Stomach (tissue), 19 donors: ENCODE measurements at places on chromosomes 3 and 15. TPM values are rescaled to one million over a fixed set of nuclear protein-coding genes. Genes with fewer than 3 reads are reported as not detected.

KLHL40 gene
- polyA plus RNA-seq = 2.0 TPM

CLPX gene
- 11.1 TPM for polyA plus RNA-seq

GOLGA8R gene
- 0.61 TPM for polyA plus RNA-seq

PTX3 gene
- polyA plus RNA-seq = 1.2 TPM

LRRIQ4 gene
- not detected for polyA plus RNA-seq

DNA sequence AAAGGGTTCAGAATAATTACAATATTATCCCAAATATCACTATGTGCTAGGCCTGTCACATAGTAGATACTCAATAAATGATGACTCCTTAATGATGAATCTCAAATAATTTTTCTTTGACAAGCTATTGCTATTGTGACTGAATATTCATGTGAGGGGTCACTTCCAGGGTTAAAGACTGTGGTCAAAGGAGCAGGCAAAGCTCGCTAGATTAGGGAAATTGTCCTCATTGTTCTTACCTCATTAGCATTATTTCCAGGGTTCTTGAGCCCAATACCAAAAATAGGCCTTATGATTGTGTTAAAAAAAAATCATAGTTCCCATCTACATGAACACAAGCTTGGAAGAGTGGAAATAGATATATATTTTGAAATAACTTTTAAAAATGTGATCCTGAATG is 252.2 kb downstream of the GAP43 start:
- no peak overlapping the region for H3K27ac ChIP-seq
- H3K36me3 ChIP-seq = no peaks in the 10 kb centered on the region
- DNase-seq = no peak
- H3K4me1 ChIP-seq = no peaks in the 10 kb centered on the region
- H3K4me3 ChIP-seq = no peak overlapping the region

DNA sequence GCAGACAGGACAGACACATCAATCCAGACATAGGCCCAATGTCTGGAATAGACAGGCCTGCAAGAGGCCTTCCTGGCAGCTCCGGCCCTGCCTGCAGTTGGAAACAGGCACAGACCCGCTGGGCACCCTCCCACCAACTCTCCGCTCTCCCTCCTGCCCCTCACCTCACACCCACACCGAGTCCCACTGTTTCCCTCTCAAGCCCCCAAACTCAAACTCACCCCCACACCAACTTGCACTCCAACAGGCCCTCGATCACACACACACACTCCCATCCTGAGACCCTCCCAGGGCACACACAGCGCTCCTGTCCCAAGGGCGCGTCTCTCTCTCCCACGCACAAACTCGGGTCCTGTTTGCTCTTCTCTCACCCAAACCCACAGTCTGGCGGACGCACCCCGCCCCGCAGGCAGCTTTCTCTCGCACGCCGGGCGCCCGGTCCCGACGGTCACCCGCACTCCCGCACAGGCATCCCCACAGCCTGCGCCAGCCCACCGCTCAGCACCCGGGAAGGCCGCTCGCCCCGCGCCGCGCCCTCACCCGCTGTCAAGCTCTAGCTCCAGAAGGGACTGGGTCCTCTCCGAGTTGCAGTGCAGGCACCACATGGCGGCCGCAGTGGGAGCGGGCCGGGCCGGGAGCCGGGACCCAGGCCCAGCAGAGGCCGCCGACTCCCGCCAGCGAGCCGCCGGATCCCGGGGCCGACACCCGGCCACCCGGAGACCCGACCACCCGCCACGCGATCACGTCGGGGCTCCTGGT is 106.2 kb downstream of the IQSEC1 start:
- no peaks in the 10 kb centered on the region for H3K36me3 ChIP-seq
- peak overlapping the region; percentile 92 for H3K4me3 ChIP-seq
- H3K4me1 ChIP-seq = peaks cover 62% of the 10 kb centered on the region
- H3K27ac ChIP-seq = peak overlapping the region; percentile 89
- peak; percentile 51 for DNase-seq

DNA sequence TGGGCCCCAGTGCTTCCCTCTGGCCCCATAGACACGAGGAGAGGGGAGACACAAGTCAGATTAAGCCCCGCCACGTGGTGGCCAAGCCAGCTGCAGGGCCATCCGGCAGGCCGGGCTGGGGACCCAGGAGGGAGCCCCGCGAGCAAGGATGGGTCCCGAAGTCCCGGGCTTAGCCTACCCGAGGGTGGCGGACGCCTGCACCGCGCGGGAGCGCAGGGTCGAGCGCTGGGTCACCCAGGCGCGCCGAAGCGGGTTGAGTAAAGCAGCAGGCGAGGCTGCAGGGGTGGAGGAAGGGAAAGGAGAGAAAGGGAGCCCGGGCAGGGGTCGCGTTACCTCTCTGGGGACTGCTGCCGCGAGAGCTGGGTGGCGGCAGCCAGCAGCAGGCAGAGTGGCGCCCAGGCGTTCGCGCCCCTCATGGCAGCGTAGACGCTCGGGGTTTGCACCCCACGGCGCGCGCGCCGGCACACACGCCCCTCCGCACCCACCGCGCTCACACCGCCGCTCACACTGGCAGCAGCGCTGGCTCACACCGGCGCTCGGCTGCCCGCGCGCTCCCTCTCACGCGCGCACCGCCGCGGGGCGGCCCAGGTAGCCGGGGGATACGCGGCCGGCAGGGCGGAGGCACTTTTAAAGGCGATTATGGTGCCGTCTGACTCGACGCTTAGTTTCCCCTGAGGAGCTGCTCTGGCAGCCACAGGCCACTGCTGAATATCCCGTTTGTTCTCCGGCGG is at the start of gene PCOLCE2:
Gene PCOLCE2 (minus strand): TSS at position 603 of the 731 bp plus-strand sequence. CDS start 187 bp downstream, at position 416.
- peak within 1 kb of the TSS; percentile 73 for H3K4me3 ChIP-seq
- DNase-seq = peak; percentile 75
- H3K27ac ChIP-seq = no peak within 1 kb of the TSS
- H3K36me3 ChIP-seq = no peaks in the 10 kb centered on the region

DNA sequence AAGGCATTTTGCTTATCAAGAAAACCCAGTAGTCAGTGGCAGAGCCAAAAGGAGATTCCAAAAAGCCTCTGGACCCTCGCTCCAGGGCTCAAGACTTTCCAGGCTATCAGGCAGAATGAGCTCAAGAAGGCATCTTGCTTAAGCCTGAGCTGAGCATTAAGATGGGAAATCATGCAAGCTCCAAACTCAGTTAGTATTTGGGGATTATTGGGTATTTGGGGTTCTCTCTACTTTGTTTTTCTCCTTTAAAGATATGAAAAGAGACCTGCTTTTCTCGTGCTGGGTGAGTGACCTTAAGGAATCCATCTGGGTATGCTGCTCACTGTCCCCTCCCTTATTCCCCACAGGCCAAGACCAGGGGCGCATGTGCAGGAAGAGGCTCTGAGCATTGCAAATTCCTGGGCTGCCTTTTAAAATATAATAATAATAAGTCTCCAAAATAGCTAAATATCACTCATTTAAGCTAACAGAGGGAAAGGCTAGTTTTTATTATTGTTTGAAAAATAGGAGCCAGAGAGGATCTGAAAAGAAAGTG is 75.4 kb upstream of the HACD2 start:
- H3K4me1 ChIP-seq = peaks cover 47% of the 10 kb centered on the region
- DNase-seq = no peak
- H3K4me3 ChIP-seq = no peak overlapping the region
- H3K36me3 ChIP-seq = peaks cover 4% of the 10 kb centered on the region
- H3K27ac ChIP-seq = peak overlapping the region; percentile 91
- H3K27me3 ChIP-seq = no peaks in the 10 kb centered on the region

GRCh38 chr3:190130696-190131095 is 10.0 kb upstream of the P3H2 start:
- H3K27ac ChIP-seq = no peak overlapping the region
- H3K4me3 ChIP-seq = no peak overlapping the region
- H3K36me3 ChIP-seq = no peaks in the 10 kb centered on the region
- peaks cover 5% of the 10 kb centered on the region for H3K4me1 ChIP-seq

DNA sequence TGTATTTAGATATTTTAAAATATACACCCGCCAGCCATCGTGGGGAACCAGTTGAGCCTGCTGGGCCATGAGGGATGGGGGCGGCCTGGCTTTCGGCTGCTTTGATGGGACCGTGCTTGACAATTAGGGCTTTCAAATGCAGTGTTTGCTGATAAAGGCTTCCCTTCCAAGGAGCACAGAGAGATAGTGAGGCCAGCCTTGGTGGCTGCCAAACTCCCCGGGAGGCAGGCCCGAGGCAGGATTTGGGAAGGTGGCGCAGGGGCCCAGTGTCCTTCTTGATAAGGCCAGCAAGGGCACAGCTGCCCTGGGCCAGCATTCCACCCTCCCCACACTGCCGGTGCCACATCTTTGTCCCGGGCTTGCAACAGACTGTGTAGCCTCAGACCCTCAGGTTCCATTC is 75.6 kb downstream of the LINGO1 start:
- H3K27me3 ChIP-seq = no peaks in the 10 kb centered on the region
- no peaks in the 10 kb centered on the region for H3K4me1 ChIP-seq
- no peaks in the 10 kb centered on the region for H3K36me3 ChIP-seq
- H3K27ac ChIP-seq = no peak overlapping the region

- H3K4me1 ChIP-seq = no peaks in the 10 kb centered on the region
- no peaks in the 10 kb centered on the region for H3K36me3 ChIP-seq
- H3K27ac ChIP-seq = no peak overlapping the region
- no peak overlapping the region for H3K4me3 ChIP-seq
Observed at GRCh38 chr3:170741756-170742529, 128.1 kb downstream of the RPL22L1 start.

DNA sequence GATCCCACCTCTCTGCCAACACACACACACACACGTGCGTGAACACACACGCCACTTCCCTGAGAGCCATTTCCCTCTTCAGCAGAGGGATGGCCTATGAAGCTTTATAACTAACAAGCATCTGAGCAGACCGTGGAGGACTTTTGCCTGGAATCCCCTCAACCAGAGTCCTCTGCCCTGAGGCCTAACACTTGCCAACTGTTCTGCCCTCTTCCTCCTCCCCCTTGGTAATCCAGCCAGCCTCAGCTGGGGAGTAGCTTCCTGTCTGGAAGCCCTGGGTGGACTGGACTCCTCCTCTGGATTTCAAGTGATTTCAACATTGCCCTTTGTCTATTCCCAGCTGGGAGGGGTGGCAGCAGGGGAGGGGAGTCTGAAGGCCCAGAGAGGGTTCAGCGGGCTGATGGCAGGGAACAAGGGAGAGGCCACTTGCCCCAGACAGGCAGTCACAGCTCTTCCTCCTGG is 68.4 kb upstream of the HACD2 start:
- H3K27me3 ChIP-seq = no peaks in the 10 kb centered on the region
- peak; percentile 64 for DNase-seq
- no peak overlapping the region for H3K4me3 ChIP-seq

DNA sequence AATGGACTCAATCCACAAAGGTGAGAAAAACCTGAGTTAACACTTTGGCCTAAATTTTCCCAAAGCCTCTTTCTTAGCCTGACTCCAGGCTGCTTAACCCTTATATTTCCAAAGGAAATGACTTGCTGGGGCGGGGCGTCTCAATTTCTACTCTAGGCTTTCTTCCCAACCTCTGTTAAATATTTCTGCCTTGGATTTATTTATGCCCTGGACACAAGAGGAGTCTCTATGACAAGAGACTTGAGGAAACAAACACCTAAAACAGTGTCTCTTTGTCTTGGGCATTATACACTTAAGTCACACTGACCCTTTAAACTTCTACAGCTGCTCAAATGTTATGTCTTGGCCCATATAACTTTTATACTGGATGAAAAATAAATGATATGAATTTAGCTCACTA is 28.3 kb upstream of the AP4E1 start:
- DNase-seq = no peak
- H3K27me3 ChIP-seq = no peaks in the 10 kb centered on the region
- H3K36me3 ChIP-seq = no peaks in the 10 kb centered on the region
- H3K4me3 ChIP-seq = no peak overlapping the region
- peaks cover 22% of the 10 kb centered on the region for H3K4me1 ChIP-seq
- no peak overlapping the region for H3K27ac ChIP-seq

DNA sequence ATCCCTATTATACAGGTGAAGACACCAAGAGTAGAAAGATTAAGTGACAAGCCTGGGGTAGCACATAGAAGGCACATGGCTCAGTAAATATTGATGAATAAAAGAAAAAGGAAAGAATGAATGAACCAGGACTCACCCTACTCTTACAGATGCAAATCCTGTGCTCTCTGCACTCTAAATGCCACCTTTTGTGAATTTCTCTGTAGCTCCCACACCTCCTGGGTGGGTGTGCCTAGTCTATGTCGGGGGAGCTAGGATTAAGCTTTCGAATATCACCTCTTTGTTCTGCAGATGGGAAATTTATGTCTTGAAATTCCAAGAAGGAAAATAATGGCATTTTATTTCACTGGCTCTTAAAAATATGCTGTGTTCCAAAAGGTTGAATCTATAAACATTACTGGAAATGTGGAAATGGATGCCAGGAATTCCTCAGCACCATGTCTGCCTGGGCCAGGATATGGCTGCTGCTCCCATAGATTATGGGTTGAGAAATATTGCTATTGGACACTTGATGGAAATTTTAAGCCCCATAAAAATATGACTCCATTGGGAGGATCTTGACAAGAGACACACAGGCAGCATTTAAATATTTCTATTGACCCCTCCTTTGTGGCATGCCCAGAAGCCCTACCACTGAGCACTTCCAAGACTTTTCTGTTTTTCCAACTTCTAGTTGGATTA is 43.3 kb downstream of the CCNB2 start:
- DNase-seq = no peak
- no peak overlapping the region for H3K4me3 ChIP-seq
- peaks cover 5% of the 10 kb centered on the region for H3K4me1 ChIP-seq

DNA sequence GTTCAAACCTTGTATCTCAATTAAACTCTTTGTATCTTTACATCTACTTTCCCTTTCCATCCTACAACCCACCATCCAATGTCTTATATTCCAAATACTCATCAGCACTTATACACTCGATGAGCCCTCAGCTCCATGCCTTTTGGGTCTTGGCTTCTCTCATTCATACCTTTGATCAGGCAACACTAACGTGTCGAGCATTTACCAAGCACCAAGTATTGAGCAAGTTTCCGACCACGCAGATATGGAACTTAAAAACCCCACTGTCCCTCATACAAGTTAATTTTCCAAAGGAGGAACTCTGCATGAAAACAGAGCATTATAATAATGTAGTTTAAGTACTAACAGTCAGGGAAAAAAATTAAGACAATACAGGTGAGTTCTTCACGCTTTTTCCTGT is 102.8 kb downstream of the IL1RAP start:
- H3K27me3 ChIP-seq = no peaks in the 10 kb centered on the region
- peaks cover 6% of the 10 kb centered on the region for H3K4me1 ChIP-seq
- H3K27ac ChIP-seq = no peak overlapping the region
- H3K36me3 ChIP-seq = no peaks in the 10 kb centered on the region

GRCh38 chr15:75577401-75578172 is 1.5 kb downstream of the PTPN9 start:
- peak overlapping the region; percentile 93 for H3K27ac ChIP-seq
- H3K4me1 ChIP-seq = peaks cover 50% of the 10 kb centered on the region
- peak overlapping the region; percentile 81 for H3K4me3 ChIP-seq
- no peaks in the 10 kb centered on the region for H3K27me3 ChIP-seq

GRCh38 chr15:67707520-67708283 is 117.6 kb upstream of the SKOR1 start:
- H3K4me3 ChIP-seq = no peak overlapping the region
- no peaks in the 10 kb centered on the region for H3K27me3 ChIP-seq
- peaks cover 17% of the 10 kb centered on the region for H3K36me3 ChIP-seq
- H3K4me1 ChIP-seq = no peaks in the 10 kb centered on the region
- DNase-seq = no peak
- H3K27ac ChIP-seq = no peak overlapping the region
